Esophagus squamous epithelium (tissue), 5 donors: ENCODE measurements at places on chromosomes 16 and 17.

DNA sequence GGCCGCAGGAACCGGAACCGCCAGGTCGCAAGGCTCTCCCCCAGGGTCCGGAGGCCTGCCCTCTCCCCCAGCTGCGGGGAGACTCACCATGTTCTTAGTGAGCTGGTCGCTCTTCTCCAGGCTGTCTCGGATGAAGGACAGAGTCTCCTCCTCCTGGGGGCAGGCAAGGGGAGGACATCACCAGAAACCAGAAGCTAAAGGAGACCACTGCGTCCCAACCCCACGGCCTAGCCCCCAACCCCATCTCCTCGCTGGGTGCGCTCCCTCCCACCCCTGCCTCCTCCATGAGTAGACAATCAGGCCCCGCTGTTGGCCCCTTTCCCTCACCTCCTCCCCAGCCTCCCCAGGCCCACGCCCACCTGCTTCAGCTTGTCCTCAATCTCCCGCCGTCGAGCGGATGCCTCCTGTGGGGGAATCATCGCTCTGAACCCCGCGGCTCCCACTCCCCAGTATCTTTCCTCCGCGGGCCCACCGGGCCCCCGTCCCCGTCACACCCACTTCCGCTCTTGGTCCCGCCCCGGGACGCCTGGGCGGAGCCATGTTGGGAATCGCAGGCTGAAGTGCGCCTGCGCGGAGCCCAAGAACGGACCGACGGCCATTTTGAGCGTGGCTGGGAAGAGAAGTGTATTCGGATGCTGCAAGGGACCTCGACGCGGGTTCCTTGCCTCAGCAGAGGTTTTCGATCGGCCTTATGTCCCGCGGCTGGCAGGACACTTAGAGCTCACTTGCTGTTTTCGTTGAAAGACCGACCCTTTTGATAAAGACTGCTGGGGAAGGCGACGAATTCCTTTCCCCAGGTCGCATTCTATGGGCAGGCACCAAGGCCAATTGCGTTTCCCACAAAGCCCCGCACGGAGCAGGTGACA lies at the start of gene EXOC7:
Gene EXOC7 (minus strand): TSS at position 514 of the 866 bp plus-strand sequence. CDS start 95 bp downstream, at position 419.
- DNase-seq: peak; percentile 47

DNA sequence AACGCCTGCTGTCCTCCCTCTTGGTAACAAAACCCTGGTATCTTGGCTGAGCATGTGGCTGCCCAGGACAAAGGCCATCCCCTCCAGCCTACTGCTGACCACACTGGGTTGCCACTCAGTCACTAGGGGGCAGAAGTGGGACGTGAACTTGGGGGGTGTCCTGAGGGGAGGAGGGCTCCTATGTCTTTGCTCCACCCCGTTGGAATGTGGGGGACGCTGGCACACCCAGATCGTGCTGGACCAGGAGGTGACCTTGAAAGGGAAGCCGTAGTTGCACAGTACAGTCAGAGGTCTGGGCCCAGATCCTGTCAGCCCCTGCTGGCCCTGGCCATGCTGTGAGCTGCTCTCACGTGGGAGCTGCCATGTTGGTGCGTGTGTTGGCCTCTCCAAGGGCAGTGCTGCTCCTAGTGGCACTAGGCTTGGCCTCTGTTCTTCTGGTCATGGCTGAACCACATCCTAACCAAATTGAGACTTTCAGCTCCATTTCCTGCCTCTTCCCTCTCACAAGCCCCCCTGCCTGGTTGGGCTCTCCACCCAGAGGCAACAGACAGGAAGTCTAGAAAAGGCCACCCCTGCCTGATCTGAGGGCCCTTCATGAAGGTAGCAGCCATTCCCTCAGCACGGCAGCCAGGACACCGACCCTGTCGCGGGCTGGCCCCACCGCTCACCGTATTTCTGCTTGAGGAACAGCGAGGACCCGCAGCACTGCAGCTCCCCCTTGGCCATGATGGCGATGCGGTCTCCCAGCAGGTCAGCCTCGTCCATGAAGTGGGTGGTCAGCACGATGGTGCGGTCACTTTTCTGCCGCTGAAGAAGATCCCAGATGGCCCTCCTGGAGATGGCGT lies 29.0 kb upstream of the RNPS1 start:
- no peak for DNase-seq

DNA sequence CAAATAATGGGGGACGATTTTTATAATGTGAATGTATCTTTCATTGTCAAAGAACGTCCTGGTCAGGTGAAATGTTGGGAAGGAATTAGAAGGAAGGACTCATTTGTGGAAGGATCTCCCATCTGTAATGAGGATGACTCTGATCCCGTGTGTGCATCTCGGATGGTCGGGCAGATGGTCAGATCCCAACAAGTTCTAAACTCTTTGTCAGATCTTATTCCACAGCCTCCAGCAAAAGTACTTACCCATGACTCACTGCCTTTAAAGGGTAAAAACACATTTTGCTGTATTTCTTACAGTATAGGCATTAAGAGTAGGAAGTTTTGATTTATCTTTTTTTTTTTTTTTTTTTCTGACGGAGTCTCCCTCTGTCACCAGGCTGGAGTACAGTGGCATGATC lies 539 bp upstream of the KRTAP4-8 start:
- DNase-seq: no peak

DNA sequence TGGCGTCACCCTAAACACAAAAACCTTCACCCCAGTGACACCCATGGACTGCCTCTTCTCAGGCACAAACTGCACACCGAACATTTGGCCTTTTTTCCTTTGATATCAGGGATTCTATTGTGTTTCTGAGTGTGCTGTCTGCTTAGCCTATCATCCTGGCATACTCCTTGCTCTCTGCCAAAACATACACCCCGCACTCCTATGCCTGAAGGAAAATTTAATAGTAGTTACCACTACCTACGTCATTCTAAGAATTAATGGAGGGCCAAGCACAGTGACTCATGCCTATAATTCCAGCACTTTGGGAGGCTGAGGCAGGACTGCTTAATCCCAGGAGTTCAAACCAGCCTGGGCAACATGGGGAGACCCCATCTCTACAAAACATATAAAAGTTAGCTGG lies 19.9 kb upstream of the SLFN13 start:
- no peak for DNase-seq

- DNase-seq: no peak
Observed at GRCh38 chr17:17403065-17403464, 73.7 kb upstream of the MED9 start.

DNA sequence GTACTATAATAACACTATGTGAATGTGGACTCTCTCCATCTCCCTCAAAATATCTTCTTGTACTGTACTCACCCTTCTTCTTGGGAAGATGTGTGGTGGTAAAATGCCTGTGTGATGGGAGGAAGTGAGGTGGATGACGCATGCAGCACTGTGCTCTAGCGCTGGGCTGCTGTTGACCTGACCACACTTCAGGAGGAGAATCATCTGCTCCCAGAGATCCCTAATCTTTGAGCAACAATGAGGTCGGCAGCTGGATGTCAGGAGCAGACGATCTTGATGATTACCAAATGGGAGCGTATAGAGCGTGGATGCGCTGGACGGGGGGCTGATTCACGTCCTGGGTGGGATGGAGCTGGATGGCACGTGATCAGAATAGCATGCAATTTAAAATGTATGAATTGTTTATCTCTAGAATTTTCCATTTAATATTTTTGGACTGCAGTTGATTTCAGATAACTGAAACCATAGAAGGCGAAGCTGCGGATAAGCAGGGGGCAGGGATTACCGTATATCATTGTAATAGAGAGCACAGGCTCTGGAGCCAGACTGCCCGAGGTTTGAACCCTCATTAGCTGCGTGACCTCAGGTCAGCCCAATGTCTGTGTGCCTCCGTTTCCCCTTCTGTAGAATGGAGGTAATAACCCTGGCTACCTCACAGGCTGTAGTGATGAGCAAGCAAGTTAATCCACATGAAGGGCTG lies 23.7 kb upstream of the CYLD start:
- no peak for DNase-seq

- no peak for DNase-seq
Observed at GRCh38 chr17:63641692-63642448, 19.7 kb downstream of the MAP3K3 start.

- DNase-seq: no peak
Observed at GRCh38 chr17:55346658-55347057, 75.0 kb downstream of the MMD start.

GRCh38 chr17:16483021-16483645 lies 8.9 kb downstream of the LRRC75A start:
- no peak for DNase-seq

GRCh38 chr17:17727111-17727659 lies 45.9 kb downstream of the RAI1 start:
- no peak for DNase-seq

DNA sequence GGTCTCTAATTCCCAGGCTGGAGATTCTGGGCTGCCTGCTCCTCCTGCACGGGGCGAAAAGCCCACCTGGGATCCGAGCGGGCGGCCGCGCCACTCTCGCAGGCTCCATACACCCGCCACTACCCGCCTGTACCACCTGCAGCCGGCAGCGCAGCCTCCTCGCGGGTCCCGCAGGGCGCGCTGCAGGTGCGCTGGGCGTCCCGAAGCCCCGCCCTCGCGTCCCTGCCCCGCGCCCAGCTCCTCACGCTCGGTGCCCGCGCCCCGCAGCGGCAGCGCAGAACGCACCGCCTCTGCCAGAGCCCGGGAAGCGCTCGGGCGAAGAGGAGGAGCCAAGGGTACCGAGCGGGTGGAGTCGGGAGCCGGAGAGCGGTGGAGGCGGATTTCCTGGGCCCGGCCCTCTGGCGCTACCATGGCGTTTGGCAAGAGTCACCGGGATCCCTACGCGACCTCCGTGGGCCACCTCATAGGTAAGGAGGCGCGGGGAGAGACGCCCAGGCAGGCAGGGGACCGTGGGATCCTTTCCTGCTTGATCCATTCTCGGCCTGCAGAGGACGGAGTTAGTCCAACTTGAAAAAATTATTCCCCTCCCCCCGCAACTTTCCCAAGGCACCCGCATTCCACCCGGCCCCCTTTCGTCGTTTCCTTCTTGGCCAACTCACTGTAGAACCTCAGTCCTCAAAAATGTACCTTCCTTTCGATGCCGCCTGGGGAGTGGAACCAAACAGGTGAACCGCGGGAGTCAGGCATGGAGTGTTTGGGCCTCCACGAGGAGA lies at the start of gene TOM1L1:
Gene TOM1L1 (plus strand): TSS at position 396 of the 773 bp plus-strand sequence. CDS start 14 bp downstream, at position 410.
- DNase-seq: no peak

DNA sequence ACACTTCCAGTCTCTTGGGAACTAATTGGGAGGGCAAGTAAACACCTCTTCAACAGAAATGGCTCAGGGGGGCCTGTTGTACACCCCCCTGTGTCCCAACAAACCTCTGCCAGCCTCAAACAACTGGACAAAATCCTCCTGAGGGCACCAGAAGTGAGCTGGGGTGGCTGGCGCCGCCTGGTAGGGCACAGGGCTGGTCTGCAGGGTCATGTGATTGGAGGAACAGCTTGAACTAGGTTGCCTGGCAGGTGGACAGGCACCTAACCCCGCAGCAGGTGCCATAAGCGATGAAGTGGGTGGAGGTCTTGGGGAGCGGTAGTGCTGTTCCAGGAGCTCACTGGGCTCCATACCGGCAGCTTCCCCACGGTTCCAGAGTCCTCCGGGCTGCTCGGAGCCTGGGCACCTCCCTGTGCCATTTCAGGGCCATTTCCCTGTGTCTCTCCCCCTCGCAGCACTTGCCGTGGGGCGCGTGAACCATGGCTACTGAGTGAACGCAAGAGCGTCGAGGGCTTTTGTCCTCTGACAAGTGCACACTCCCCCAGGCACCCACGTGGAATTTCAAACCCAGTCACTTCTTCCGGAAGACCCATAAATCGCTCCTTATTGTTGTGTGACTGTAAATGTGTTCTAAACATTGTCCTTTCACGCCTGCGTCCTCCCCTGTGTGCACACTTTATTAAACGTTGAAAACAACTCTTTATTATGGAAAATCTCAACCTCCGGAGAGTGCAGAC lies 101.5 kb downstream of the SEC14L1 start:
- DNase-seq: no peak
